ENCODE measurements at places on chromosomes 12 and 14.

GRCh38 chr12:94649349-94650142 lies 811 bp downstream of the TMCC3 start:
- no peak for DNase-seq

GRCh38 chr12:56387152-56387736 lies 24.6 kb upstream of the APOF start:
- peak; percentile 29 for DNase-seq

GRCh38 chr12:92034858-92035401 lies 110.7 kb downstream of the BTG1 start:
- peak; percentile 79 for DNase-seq

DNA sequence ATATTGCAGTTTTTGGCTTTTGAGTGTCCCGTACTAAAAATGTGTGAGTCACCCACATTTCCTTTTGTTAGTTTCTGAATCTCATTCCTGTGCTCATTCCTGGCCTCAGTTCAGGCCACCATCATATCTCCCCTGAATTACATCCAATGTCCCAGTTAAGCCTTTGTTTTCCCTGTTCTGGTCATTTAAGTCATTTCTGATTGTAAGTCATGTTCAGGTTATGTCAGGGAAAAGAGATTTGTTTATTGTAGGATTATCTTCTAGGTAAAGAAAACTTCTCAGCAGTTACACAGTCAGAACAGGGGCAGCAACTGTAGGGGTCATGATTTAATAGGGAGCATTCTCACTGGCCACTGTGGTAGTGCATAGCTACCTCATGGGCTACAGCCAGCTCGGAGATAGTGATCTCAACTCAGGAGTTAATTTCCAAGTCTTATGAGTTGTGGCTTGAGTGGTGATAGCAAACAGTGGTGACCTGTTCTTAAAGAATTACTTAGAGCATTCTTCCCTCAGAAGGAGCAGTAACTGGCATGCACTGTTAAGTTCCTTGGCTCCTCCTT lies 6.7 kb downstream of the DDX47 start:
- peak; percentile 94 for DNase-seq

DNA sequence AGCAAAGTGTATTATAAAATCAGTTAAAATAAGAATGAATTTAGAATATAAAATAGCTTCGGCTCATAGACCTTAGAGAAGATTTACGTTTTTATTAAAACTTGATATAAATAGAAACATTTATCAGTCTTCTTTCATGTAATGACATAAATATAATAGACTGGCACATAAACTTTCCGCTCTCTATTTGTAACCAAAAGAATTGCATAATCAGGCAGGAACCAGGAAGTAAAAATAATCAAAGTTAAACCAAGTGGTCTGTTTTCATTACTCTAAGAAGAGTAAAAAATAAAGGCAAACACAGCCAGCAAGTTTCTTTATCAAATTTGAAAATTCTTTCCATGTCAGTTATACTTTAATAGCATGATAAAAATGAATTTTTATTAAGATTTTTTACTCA lies 46.3 kb upstream of the ATP2A2 start:
- DNase-seq, result no peak

- no peak for DNase-seq
Observed at GRCh38 chr14:21192447-21192822, 36.6 kb upstream of the OR5AU1 start.

GRCh38 chr12:47837190-47838171 lies 17.8 kb upstream of the HDAC7 start:
- DNase-seq, result peak; percentile 42

GRCh38 chr14:23531391-23531790 lies 20.2 kb downstream of the ZFHX2 start:
- no peak for DNase-seq

GRCh38 chr14:104821229-104821945 lies 20.5 kb downstream of the ZBTB42 start:
- no peak for DNase-seq

GRCh38 chr14:94945615-94946014 lies 175.7 kb upstream of the GSC start:
- DNase-seq, result no peak

DNA sequence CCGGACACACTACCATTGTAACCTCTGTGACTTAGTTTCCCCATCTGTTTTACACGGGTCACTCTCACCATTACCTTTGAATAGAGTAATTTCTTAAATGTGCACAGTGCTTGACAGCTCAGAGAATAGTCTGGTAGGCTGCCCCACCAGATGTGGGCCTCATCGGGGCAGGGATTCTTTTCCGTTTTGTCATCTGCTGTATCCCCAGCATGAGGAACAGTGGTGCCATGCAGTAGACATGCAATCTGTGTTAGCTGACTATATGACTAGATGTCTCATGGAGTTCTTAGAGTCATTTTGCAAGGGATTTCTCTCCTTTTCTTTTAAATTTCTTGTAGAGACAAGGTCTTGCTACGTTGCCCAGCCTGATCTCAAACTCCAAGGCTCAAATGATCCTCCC lies 44.9 kb upstream of the PLEKHG3 start:
- no peak for DNase-seq

DNA sequence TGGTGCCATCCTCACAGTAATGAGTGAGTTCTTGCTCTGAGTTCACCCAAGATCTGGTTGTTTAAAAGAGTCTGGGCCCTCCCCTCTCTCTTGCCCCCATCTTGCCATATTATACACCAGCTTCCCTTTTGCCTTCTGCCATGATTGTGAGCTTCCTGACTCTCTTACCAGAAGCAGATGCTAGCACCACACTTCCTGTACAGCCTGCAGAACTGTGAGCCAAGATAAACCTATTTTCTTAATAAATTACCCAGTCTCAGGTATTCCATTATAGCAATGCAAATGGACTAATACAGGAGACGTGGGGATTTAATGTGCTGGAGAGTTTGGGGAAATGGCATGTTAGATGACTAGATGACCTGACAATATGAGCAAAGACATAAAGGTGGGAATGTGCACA lies 12.8 kb downstream of the SLC4A8 start:
- no peak for DNase-seq

- no peak for DNase-seq
Observed at GRCh38 chr12:82651489-82651888, 35.2 kb upstream of the TMTC2 start.

DNA sequence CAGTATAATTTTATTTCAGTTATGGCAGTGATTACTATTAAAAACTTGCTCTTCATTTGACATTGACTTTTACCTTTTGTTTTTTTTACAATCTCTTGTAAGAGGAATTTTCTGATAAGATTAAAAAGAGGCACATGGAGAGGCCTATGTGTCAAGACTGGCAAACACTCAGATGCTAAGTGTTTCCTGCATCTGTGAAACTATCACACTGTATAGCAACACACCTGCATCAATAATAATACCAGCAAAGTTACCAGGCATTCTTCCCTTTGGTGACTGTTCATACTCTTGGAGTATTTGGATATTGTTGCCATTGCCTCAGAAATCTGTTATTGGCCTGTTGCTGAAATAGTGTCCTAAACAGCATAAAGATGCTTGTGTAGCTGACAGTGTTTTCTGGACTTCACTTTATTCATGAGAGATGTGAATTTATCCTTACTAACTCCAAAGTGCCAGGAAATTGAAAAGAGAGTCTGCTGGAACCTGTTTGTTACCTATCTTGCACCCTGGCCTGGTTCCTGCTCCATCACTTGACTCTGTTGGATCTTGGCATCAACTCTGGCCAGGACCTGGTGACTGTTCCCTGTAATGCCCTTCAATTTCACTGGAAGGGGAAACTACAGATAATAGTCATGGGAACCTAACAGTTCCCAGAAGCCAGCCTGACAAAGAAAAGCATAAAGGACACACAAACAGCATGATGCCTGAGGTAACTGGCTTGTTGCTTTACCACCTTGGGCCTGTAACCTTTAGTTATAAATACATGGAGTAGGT lies 19.8 kb downstream of the SLC16A7 start:
- DNase-seq, result no peak

GRCh38 chr12:58803908-58804307 lies 116.4 kb downstream of the LRIG3 start:
- peak; percentile 80 for DNase-seq

GRCh38 chr12:108337235-108338223 lies 1.6 kb downstream of the CMKLR1 start:
- DNase-seq, result no peak

- no peak for DNase-seq
Observed at GRCh38 chr12:55727643-55728185, 1.1 kb downstream of the CD63 start.

GRCh38 chr12:76980196-76980595 lies 85.2 kb downstream of the E2F7 start:
- DNase-seq, result no peak

Measured in fibroblast of skin of left quadriceps (primary cell).